ENCODE measurements at places on chromosomes 3 and 15.

GRCh38 chr3:190865828-190866227 lies 3.3 kb upstream of the GMNC start:
- no peak for DNase-seq

GRCh38 chr3:142481196-142481595 lies 33.4 kb upstream of the XRN1 start:
- no peak for DNase-seq

DNA sequence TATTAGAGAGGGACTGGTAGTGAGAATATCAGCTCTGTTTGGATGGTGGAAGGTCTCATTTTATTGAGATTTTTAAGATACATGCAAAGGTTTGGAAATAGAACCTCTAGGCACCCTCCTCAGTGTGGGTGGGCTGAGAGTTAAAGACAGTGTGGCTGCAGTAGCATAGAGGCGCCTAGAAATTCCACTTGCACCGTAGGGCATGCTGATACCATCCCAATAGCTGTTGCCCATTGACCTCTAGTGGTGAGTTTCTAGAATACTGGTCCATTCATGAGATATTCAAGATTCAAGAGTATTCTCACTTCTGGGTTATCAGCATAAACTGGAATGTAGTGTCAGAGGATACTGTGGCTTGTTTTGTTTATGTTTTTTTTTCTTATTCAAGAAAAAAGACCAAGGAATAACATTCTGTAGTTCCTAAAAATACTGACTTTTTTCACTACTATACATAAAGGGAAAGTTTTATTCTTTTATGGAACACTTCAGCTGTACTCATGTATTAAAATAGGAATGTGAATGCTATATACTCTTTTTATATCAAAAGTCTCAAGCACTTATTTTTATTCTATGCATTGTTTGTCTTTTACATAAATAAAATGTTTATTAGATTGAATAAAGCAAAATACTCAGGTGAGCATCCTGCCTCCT lies 87.2 kb downstream of the TGFBR2 start:
- peak; percentile 19 for DNase-seq

DNA sequence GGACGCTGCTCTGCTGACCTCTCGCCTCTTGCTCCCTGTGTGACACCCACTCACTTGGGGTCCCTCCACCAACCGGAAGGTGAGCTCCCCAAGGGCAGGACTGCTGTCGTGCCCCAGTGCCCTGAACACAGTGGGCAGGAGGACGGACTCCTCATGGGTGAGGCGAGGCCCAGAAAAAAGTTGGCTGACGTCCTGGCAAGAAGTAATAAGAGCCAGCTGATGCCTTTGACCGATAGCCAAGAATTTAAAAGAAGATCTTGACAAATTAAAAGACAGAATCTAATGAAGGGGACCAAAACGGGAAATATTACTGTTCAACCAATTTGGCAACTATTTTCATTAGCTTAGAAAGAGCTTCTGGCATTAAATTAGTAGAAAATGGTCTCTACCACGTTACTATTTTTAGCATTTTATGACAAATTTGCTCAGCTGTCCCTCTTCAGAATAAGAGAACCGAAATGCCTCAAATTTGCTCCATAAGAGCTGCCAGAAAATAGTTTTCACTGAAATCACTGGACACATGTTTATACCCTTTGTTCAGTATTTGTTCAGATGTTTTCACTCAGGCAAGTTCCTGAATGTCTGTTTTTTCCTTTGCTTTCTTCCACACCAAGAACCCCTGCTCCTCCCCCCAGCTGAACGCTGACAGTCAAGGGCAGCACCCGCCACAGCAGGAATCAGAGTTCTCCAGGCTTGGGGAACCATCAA lies 60.5 kb downstream of the XXYLT1 start:
- DNase-seq: no peak

DNA sequence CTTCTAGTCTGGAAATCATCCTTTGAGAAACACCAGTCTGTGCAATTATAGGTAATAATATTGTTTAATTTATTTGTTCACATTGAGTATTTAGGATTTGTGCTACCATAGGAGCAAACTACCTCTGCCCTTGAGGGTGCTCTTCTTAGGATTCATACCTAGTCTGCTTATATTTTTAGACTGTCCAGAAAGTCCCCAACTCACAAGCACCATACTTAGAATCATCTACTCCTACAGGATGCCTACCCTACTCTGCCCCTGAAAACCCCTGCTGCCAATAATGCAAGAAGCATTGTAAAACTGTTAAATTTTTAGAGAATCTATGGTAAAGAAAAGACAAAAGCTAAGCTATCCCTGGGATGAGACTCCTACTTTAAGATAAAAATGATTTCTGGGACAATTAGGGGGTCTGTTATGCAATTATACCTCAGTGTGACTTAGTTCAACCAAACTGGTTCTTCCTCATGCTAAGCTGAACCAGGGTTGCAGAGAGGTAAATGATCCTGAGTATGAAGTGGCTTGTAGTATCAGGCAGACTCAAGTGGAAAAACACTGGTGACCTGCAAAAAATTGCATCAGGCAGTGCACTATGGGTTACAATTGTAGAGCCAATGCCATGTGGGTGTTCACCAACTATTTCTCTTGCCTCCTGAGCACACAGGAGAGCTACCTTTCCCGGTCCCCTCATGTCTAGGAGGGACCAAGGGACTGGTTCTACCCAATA lies 133.3 kb downstream of the TNIK start:
- no peak for DNase-seq

DNA sequence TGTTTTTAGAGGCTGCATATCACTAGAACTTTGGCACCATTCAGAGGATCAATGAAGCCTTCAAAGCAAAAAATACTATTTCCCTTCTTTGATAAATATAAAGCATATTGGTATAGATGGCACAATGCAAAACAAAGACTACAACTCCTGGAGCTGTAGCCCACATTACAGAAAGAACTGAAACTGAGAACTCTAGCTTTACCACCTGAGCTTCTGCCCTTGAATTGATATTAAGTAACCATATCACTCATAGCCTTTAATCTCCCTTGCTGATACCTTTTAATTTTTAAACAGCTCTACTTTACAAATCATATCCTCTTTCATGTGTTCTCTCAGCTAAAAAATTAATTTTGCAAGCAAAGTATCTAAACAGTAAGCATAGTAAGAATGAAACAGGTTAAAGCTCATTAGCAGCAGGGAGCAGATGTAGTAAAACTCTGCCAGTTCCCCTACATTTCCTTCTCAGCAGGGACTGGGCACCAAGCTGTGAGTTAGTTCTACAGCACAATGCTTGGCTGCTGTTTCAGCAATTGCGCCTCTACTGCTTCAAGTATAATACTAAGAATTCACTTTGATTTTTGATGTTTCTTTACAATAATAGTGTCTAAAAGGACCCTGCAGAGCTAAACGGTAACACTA lies 97.9 kb upstream of the NANOGP8 start:
- no peak for DNase-seq

GRCh38 chr15:91862891-91863504 lies 9.5 kb downstream of the SLCO3A1 start:
- DNase-seq: no peak

DNA sequence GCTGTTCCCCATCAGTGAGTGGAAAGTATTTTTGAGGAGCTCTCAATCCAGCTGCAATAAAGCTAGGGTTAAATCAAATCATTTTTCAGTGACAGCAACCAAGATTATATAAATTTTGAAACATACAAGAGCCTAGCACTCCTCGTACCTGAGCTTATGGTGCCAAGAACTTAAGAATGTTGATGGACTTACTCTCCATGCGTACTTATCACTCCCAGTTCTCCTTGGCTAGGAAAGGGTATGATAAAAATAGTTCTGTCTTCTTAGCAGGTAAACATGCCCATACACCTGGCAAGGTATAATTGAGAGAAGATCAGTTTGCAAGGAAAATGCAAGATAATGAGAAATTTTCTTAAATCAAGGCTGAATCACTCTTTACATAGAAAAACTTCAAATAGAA lies 64.5 kb upstream of the SEMA6D start:
- DNase-seq: no peak

DNA sequence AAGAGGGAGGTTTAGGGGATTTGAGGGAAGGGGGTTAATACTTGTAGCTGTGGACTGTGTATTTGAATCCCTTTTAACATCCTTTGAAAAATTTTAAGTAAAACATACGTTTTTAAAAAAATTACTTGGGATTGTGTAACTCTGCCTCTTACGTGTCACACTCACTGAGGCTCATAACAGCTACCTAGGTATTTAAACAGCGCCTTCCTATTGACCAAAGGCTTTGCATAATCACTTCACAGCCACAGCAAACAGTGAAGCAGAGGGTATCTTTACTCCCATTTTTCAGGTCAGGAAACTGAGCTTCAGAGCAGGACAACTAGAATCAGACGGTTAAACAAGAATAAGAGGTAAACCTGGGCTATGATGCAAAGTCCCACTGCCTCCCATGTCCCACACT lies 95.9 kb downstream of the TLE3 start:
- DNase-seq: no peak

GRCh38 chr15:79221696-79222095 lies 60.8 kb upstream of the ANKRD34C start:
- no peak for DNase-seq

GRCh38 chr3:158213461-158213860 lies 103.6 kb downstream of the RSRC1 start:
- DNase-seq: no peak

DNA sequence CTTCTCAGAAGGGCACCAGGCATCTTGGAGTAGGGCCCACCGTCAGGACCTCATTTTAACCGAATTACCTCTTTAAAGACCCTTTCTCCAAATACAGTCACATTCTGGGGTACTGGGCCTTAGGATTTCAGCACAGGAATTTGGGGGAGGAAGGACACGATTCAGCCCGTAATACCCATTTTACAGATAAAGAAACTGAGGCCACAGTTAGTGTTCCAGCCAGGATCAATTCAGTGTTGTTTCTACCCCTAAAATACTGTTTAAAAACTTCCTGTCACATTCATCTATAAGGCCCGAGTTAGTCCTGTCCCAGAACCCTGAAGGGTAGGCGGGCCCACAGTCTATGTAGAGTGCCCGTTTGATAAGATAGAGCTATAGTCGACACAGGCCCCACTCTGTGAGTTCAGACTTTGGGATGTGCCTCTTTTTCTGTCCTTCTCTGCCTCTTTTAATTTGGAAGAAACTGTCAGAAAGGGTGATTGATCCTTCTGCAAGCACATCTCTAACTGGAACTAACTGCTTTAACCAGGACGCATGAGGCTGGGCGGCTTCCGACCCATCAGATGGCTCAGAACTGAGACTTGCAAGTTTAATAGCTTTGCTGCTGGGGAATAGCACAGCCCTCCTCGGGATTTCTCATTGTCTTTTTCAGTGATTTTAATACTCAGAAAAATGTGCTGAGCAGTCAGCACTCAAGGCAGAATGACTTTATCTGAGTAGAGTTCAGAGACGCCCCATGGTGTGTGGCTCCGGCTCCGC lies 19.5 kb downstream of the BFSP2 start:
- no peak for DNase-seq

DNA sequence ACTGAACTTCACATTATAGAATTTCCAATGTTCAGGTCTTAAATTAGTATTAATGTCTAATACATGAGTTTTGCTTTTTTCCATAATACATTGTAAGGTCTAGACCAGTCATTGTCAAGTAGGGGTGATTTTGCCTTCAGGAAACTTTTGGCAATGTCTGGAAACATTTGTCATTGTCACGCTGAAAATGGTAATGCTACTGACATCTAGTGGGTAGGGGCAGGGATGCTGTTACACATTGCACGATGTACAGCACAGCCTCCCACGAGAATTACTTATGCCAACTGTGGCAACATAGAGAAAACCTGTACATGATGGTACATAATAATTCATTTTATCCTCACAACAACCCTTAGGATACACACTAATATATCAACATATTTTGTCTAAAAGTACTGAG lies 384.1 kb downstream of the CADM2 start:
- no peak for DNase-seq

GRCh38 chr3:73432023-73432705 lies 192.6 kb downstream of the PDZRN3 start:
- no peak for DNase-seq

DNA sequence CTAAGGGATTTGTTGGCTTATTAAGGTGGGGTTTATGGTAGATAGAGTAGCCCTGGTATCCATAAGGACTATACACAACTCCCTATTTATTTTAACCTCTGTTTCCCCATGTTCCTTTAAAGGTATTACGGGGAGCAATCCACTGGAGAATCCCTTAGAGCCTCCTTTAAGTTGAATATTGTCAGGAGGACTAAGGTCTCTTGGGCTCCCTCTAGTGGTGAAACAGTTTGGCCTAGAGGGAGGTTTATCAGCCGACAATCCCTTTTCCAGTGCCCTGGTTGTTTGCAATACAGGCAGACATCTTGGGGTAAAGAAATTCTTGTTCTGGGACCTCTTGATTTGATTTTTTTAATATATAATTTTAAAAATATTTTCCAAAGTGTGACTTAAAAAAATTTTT lies 12.9 kb downstream of the OPA1 start:
- DNase-seq: peak; percentile 22

DNA sequence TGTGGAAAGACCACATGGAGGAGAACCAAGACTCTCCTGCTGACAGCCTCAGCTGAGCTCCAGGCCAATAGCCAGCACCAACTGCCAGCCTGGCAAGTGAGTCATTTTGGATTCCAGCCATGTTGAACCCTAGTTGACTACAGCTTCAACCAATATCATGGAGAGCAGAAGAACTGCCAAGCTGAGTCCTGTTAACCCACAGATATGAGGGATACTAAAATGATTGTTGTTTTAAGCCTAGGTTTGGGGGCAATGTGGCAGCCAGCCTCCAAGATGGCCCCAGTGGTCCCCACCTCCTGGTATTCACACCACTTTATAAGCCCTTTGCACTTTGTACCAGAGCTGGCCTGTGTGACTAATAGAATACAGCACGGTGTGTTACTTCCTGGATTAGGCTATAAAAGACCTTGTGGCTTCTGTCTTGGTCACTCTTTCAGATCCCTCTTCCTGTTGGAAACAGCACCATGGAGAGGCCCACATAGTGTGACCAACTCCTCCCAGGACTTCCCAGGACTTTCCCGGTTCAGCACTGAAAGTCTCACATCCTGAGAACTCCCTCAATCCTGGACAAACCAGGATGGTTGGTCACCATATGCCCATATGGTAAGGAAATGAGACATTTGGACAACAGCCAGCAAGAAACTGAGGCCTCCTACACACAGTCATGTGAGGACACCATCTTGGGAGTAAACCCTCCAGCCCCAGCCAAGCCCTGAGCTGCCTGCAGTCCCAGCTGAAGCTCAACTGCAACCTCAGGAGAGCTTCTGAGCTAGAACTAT lies 32.4 kb upstream of the CDV3 start:
- DNase-seq: no peak

- DNase-seq: no peak
Measured at GRCh38 chr3:128399221-128399915, 67.3 kb downstream of the DNAJB8 start.

- DNase-seq: no peak
Measured at GRCh38 chr3:110261141-110261540, 810.5 kb upstream of the NECTIN3 start.

- no peak for DNase-seq
Measured at GRCh38 chr3:186108106-186108940, 566 bp downstream of the ETV5 start.

DNA sequence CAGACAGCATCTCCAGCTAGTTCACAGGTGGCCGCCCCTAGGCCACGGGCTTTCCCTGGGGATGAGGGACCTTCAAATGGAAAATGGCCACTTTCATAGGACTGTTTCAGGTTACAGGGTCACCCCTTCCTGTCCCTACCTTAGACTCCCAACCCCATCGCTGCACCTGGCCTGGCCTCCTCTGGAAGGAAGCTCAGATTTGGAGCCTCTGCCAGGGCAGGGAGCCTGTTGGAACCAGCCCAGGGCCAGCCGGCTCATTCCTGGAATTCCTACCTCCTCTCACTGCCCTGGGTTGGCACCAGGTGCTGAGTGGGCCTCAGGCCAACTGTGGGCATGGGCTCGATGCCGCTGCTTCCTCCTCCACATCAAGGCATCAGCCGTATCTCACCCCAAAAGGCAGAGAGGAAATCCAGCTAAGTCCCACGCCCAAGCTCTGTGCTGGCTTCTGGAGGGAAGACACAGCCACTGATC lies 42.2 kb downstream of the KLHL25 start:
- no peak for DNase-seq

All from stimulated activated CD8-positive, alpha-beta memory T cell treated with anti-CD3 and anti-CD28 coated beads, Interleukin-15, amount 100 ng/mL, for 4 hours (primary cell).